ENCODE measurements at places on chromosomes 11 and 22. TPM values are rescaled to one million over a fixed set of nuclear protein-coding genes. Genes with fewer than 3 reads are reported as not detected.

The BBOX1 gene
- total RNA-seq, result not detected

The TMEM123 gene
- total RNA-seq, result 186 TPM

The ROBO4 gene
- total RNA-seq, result not detected

The OR6T1 gene
- not detected for total RNA-seq

The MYRF gene
- total RNA-seq, result 21.2 TPM

The APOBEC3H gene
- 0.38 TPM for total RNA-seq

The ANO9 gene
- total RNA-seq, result 0.96 TPM

The PLEKHA7 gene
- total RNA-seq, result 19.2 TPM

The MIOX gene
- not detected for total RNA-seq
